ENCODE measurements at places on chromosomes 3 and 15.

DNA sequence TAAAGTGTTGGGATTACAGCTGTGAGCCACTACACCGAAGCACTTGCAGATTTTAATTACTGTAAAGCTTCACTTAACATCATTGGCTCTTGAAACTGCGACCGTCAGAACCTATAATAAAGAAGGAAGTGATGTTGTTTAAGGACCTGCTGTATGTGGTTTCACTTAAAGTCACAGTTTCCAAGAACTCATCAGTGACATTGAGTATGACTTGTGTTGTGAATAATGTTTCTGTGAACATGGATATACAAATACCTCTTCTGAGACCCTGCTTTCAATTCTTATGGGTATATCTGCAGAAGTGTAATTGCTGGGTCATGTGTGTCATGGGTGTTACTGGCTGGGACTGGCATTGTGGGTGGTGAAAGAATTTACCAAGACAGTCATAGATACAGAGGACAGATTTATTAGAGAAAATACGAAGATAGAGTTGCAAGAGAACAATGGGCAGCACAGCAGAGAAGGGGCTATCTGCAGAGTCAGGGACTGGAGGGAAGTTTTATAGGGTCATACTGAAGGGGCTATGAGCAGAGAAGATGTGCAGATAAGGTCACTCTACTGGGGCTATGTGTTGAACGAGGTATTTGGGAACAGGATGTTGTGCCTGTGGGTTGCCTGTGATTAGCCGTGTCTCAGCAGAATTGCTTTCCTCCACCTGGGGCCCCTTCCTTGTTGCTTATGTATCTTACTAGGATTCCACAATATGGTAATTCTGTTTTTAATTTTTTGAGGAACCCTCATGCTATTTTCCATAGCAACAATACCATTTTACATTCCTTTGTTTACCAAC, 4.5 kb downstream of the NDUFB5 start:
- no peak for DNase-seq

GRCh38 chr3:23518441-23518840, 287.3 kb upstream of the UBE2E1 start:
- DNase-seq, result no peak

GRCh38 chr3:123559040-123559861, 25.6 kb downstream of the HACD2 start:
- no peak for DNase-seq

DNA sequence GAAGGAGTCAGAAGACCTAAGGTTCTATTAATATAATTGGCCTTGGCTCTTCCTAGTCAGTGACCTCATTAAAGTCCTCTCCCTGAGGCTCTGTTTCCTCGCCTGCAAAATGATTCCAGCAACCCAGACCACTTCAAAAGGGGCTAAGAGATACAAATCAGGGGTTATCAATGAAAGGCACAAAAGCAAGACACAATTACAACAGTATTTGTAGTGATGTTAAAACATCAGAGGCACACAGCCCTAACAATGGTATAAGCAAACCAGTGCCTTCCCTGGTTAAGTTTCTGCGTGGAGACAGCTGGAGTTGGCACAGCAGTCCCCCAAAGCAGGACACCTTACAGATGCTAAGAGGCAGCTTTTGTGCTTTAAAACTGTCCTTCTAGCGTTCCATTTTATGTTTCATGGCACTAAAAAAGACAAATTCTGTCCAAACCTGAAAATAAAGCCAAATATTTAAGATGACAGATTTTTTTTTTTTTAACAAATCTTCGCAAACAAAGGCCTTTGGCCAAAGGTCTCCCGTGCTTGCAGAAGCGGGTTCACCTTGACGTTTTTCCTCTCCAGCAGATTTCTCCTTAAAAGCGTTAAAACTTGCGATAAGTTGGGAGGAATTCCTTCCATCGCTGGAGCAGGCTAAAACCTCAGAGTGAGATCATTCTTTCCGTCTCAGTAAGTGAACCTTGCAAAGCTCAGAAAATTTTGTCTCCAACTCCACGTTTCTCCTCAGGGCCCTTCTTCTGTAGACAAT, 999 bp downstream of the ZNF280D start:
- DNase-seq, result peak; percentile 6

GRCh38 chr3:46098319-46098761, 71.1 kb upstream of the XCR1 start:
- no peak for DNase-seq

DNA sequence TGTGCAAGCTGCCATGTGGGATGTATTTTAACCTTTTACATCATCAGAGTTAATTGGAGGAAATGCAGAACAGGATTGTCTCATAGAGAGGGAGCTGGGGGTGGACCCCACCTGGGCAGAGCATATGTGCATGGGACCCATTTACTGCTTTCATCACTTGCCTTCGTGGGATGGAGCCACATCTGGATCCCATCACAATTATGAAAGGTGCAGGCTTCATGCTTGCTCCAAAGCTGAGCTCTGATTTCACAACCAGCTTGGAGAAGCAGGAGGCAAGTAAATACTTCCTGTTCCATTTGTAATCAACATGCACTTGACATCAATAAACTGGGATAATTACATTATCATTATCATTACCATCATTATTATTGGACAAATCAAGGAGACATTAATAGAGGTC, 161.9 kb downstream of the ALDH1A2 start:
- no peak for DNase-seq

GRCh38 chr3:15795651-15796308, 2.0 kb downstream of the ANKRD28 start:
- no peak for DNase-seq

DNA sequence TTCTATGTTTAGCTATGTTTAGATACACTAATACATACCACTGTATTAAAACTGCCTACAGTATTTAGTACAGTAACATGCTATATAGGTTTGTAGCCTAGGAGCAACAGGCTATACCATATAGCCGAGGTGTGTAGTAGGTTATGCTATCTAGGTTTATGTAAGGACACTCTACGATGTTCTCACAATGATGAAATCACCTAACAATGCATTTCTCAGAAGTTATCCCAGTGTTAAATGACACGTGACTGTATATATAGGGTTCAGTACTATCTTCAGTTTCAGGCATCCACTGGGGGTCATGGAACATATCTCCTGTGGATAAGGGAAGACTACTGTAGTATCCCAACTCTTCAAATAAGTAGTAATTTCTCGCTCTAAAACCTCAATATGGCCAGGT, 97.4 kb downstream of the TMCC1 start:
- DNase-seq, result no peak

DNA sequence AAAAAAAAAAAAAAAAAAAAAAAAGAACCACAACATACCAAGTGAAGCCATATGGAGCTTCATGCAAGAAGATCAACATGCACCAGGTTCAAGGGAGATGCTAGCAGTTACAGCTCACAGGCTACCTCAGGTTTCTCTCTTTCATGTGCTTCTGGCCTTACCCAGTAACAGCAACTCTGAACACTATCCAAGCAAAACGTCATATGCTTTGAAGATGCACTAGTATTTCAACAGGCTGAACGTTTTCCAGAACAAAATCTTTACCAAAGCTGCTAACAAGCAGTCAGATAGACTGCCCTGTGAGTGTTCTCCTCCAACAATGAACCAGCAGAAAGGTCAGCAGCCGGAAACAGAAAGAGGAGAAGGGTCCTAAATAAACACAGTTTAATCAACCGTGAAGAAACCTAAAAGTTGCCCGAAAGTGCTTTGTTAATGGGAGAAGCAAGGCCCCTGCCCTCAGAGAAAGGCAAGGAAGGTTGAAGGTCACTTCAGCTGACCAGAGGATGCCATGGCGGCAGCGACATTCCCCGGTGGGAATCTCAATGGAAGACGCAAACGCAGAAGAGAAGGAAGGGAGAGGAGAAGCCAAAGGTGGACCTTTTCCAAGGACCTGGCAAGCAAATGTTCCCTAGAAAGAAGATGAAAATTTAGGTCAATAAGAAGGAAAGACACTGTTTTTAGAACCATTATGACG, 80.1 kb downstream of the CCNL1 start:
- no peak for DNase-seq

DNA sequence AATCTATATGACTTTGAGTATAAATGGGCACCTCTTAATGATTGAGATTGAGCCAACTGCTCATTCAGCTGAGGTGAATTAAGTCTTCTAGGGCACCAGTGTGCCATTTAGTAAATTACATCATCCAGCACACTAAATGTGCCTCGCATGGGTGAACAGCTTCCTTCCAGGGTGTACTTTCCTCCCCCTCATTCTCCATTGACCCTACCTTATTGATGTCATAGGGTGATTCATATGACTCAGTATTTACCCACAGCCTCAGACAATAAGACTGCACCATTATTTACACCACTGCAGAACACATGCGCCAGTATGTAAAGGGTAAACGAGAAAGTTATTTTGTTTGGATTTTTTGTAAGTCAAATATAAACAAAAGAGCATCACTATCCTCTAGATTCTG, 185.2 kb upstream of the ARL6 start:
- DNase-seq, result no peak

GRCh38 chr3:41768363-41768762, 193.5 kb downstream of the ULK4 start:
- DNase-seq, result no peak

GRCh38 chr3:14345496-14346150, 56.8 kb upstream of the SLC6A6 start:
- no peak for DNase-seq

- no peak for DNase-seq
Measured at GRCh38 chr15:65638681-65639089, 16.9 kb downstream of the SLC24A1 start.

DNA sequence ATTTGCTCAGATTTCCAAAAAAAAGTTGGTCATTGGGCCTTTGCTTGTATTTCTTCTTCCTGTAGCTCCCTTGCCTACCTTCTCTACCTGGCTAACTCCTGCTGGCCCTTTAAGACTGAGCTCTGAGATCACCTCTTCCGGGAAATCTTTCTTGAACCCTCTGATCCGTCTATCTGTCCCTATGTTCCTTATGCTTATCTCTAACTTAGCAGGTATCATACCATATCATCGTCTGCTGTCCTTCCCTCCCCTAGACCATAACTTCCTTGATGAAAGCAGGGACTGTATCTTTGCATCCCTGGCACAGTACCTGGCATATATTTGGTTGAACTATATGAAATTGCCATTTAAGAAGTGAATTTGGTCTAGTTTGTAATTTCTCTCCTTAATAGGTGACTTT, 42.3 kb downstream of the PDE8A start:
- no peak for DNase-seq

DNA sequence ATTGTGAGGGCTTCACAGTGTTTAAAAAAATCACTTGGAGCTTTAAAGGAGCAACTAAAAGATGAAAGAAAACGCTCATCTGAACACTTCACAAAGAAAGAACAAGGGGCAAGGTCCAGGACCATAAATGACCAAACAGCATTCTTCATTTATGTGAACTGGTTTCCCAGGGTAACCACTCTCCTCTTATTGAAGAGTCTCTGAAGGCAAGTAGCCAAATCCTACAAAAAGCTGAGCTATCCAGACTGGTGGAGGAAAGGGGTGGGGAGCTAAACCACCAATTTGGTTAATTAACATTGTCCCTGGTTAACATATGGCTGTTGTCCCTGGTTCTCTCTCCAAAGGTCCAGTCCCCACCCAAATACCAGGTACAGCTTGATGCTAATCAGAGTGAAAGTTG, 58.1 kb downstream of the OSBPL10 start:
- DNase-seq, result no peak

- no peak for DNase-seq
Measured at GRCh38 chr3:113516115-113516505, 1.2 kb upstream of the SPICE1 start.

- no peak for DNase-seq
Measured at GRCh38 chr15:58490888-58491473, 59.2 kb downstream of the LIPC start.

DNA sequence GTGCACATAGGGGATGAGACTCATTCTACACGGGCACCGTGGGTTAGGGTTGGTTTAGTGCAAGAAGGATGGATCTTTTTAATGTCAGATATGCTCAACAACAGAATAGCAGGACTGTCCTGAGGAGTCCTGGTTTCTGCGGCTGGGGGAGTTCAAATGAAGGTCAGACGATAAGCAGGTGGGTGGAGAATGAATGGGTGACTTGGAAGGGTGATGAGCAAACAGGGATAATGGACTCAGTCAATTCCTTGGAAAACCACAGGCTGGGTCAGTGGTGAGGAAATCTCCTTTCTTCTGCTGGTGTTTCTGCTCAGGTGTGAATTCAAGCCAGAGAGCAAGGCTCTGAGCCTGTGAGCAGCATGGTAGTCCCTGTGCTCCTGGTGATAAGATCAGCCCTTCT, 59.9 kb downstream of the MESD start:
- DNase-seq, result no peak

DNA sequence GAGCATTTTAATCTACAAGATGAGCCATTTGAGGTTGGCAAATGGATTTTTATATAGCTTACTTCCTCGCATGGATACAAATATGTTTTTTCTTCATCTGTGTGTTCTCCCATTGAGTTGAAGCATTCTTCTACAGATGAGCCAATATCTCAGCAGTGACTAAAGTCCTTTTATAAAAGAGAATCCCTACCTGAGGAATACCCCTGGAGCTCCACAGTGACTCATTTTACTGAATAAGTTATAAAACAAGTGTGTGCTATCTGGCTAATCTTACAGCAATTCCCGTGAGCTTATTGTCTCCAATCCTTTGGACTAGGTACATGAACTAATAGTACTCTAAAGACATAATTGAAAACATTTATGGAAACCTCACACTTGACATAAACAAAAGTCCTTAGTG, 354.2 kb upstream of the BCHE start:
- no peak for DNase-seq

DNA sequence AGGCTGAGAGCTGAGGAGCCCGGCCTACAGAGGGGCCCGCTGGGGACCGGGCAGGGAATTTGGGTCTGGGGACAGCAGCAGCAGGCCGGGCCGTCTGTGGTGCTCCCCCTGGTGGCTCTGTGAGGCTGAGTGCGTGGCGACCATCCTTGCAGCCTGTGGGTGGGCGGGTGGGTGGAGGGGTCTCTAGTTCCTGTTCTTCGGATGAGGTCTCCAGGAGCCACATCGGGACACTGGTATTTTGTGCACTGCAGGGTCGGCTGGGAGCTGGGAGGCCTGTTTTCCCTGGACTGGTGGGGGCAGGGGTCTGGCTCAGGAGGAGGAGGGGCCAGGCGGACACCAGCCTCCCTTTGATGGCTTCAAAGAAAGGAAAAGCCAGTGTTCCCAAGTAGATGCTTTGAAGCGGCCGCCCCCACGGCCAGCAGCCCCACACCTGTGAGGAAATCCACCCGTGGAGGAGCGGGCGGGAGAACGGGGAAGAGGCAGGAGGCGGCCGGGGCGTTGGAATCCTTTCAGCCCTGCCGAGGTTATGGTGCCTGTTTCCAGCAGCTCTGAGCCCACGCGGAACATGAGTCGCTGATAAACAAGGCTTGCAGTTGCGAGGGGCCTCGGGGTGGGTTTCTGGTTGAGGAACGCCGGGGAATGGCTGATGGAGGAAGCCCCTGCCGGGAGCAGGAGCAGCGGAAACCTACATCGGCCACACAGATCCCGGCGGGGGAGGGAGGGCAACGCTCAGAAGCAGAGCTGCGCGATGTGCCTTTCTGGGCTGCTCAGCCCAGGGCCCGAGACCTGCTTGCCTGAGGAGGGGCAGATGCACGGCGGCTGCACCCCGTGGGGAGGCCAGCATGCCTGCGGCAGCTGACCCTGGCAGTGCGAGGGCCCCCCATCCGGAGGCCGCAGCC, 154.3 kb downstream of the NSMCE3 start:
- DNase-seq, result no peak

GRCh38 chr3:14222457-14222856, 43.8 kb downstream of the LSM3 start:
- DNase-seq, result no peak

- DNase-seq, result no peak
Measured at GRCh38 chr3:49462222-49462621, 7.8 kb upstream of the DAG1 start.

- DNase-seq, result no peak
Measured at GRCh38 chr15:43957724-43958123, 130.9 kb downstream of the WDR76 start.

GRCh38 chr3:43185274-43185982, 79.5 kb upstream of the POMGNT2 start:
- DNase-seq, result no peak

Measured in C1 segment of cervical spinal cord (tissue), 14 donors.